CD4-positive, alpha-beta memory T cell (primary cell): ENCODE measurements at places on chromosomes 2 and 18. TPM values are rescaled to one million over a fixed set of nuclear protein-coding genes. Genes with fewer than 3 reads are reported as not detected.

GRCh38 chr2:135743860-135744259, 2.2 kb downstream of the UBXN4 start:
- DNase-seq = no peak

DNA sequence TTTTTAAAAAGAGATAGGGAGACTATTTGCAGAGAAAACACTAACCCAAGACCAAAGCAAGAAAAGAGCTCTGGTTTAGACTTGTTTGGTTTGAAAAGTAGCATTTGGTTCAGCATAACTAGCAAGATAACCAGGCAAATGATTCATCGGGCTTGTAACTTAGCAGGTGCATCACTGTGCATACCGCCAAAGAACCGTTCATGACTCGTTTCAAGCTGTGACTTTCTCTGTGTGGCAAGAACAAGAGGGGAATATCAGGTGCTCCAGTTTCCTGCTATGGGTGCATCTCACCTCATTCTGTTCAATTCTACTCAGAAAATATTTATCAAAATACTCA, 244.9 kb downstream of the ETAA1 start:
- DNase-seq = no peak

Gene SNORC
- total RNA-seq = 1.4 TPM

GRCh38 chr18:26002375-26002910, 88.0 kb downstream of the SS18 start:
- no peak for DNase-seq

DNA sequence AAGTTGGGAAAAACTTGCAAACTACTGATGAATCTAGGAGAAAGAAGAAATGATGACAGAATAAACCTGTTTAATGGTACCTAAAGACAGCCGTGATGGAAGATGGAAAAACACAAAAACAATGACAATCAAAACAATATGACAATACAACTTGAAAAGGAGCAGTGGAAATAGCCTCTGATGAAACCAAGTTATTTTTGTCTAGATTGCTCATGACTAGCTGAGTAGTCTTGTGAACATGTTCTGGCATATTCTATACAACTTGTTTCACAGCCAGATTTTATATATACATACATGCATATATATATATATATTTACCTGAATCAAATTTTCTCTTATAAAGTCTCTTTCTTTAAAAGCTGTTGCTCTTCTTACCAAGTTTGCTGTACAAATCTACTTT, 439.1 kb downstream of the TGIF1 start:
- no peak for DNase-seq

DNA sequence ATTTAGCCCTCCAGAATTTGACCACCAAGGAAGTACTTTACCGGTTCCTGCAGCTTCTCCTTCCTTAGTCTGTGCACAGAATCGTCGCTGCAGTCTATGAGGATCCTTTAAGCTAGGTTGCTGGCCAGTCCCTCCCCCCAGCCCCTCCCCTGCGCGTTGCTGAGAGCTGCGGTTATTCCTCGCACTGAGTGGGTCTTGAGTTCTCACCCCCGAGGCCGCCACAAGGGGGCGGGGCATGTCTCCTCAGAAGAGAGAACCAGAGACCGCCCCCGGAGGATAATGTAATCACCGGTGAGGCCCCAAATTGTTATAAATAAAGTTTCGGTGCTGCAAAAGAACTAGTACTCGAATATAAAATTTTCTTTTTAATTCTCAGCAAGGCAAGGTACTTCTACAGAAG, 1184.9 kb upstream of the CDH2 start:
- DNase-seq = no peak

Gene FOXD4L1
- 0.52 TPM for total RNA-seq

Gene STARD6
- total RNA-seq = not detected

- no peak for DNase-seq
Observed at GRCh38 chr18:58284699-58285448, 240.8 kb downstream of the NEDD4L start.

DNA sequence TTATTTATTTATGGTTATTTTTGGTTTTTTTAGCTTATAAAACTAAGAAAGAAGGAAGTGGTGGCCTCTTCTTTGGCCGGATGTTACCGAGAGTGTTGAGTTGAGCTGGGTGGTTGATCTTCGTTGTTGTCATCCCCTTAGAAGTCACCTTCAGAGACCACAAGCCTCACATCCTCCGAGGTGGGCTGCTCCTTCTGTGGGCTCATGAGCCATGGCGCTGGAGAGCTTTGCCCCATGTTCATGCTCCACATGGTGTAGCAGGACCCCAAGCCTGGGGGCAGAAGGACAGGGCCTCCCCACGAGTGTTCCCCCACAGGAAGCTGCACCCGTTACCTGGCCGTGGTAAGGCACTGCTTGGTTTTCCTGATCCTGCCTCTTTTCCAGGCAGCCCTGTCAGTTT, 23.4 kb downstream of the SNTG2 start:
- DNase-seq = peak; percentile 31

DNA sequence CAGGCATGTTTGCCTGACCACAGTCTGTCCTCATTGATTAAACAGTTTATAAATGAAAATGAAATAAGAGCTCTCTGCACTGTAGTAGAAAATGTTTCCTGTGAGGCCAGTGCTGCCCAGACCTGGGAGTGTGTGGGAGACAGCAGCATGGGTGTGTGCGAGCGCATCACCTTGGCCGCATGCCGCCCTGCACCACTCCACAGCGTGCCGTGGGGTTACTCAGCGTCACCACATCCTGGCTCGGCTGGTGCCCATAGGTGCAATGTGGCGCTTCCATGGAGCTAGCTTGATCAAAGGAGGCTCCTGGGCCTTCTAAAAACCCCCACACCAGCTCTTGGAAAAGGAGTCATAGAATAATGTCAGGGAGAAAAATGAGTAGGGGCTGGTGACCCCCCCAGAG, 76.0 kb upstream of the EPC2 start:
- peak; percentile 38 for DNase-seq

GRCh38 chr2:133848111-133848649, 279.9 kb upstream of the NCKAP5 start:
- no peak for DNase-seq

Gene AQP12A
- total RNA-seq = not detected

- no peak for DNase-seq
Observed at GRCh38 chr2:235384624-235385023, 109.2 kb upstream of the AGAP1 start.

DNA sequence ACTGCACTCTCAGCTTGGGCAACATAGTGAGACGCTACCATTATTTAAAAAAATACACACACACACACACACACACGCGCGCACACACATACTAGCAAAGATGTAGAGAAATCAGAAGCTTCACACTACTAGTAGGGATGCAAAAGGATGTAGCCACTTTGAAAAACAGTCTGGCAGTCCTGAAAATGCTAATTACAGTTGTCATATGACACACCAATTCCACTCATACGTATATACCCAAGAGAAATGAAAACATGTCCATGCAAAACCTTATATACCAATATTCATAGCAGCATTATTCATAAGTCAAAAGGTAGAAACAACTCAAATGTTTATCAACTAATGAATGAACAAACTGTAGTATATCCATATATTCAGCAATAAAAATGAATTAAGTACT, 90.3 kb downstream of the SLC25A12 start:
- DNase-seq = no peak

DNA sequence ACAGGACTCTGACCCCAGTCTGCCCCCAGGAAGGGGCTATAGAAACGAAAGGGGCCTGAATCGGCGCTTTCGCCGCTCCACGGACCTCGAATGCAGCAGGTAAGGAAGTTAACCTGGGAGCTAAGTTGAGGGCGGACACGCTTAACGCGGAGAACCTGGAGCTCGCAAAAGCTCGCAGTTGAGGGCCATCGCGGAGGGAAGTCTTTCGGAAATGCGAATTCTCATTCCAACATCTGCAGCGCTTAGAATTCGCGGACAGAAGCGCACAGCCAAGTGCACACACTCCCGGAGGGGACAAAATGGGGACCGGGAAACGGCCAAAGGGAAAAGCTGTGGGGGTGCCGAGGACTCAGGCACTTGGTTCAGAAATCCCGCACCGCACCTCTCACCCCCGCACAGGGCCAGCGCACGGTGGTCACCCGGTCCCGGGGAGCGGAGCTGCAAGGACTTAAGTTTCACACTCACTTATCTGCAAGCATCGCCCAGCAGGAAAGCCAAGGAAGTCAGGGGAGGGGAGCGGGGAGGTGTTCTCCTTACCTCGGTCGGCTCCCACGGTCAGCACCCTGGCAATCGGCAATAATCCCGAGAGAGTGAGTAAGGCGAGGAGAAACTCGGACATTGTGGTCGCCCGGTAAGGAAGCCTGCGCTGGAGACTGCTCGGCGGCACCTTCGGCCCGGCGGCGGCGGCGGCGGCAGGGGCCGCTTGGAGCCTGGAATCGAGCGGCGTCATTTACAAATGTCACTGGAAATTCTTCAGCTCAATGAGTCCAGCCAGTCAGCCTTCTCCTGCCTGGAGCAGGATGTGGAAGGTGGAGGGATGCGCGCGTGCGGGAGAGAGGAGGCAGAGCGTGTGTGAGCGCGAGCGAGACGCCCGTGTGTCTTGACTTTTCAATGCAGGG, 456 bp downstream of the LRP1B start:
- DNase-seq = no peak

Gene RNF149
- total RNA-seq = 154 TPM

Gene UPP2
- not detected for total RNA-seq

Gene FHL2
- 0.33 TPM for total RNA-seq

- no peak for DNase-seq
Observed at GRCh38 chr2:66466433-66466832, 31.5 kb downstream of the MEIS1 start.

GRCh38 chr2:134932864-134933526, 14.4 kb downstream of the CCNT2 start:
- DNase-seq = no peak

Gene ITGA4
- total RNA-seq = 278 TPM

GRCh38 chr18:45617284-45617683, 2.0 kb downstream of the SLC14A2 start:
- no peak for DNase-seq

DNA sequence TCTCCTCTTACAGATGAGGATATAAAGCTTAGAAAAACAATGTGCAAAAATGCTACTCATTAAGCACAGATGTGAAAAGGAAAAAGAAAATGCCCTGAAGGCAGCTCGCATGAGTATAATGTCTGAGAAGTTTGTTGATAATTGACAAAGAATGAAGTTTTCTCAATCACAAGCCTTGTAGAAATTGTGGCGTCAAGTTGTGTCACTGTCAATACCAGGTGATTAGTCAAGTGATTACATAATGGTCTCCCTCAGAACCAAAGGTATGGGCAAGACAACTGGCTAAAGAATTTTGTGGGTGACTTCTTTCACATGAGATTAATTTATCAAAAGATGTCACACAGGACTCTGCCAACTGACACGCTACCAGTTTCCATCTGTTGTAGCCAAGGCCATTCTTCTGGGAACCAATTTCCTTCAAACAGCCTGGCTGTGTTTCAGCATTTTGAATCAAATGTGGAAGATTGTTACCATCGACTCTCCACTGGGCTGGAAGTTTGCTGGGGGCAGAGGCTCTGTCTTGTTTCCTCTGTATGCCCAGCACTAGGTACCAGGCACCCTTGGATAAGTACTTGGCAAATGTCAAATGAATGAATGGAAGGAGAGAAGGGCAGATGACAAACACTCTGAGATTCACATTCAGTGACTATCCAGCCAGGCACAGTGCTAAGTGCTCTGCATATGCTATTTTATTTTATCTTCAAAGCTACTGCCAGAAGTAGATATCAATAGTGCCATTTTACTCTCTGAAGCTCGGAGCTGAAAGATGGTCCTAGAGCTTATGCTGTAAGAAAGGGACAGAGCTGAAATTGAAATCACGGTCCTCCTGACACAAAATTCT, 5.9 kb upstream of the FN1 start:
- DNase-seq = no peak

GRCh38 chr2:146986161-146986560, 858.7 kb upstream of the ACVR2A start:
- no peak for DNase-seq

Gene RFTN2
- total RNA-seq = not detected

Gene RSAD2
- 4.9 TPM for total RNA-seq

- no peak for DNase-seq
Observed at GRCh38 chr18:21450913-21451312, 149.6 kb downstream of the ESCO1 start.

Gene B3GNT7
- not detected for total RNA-seq

DNA sequence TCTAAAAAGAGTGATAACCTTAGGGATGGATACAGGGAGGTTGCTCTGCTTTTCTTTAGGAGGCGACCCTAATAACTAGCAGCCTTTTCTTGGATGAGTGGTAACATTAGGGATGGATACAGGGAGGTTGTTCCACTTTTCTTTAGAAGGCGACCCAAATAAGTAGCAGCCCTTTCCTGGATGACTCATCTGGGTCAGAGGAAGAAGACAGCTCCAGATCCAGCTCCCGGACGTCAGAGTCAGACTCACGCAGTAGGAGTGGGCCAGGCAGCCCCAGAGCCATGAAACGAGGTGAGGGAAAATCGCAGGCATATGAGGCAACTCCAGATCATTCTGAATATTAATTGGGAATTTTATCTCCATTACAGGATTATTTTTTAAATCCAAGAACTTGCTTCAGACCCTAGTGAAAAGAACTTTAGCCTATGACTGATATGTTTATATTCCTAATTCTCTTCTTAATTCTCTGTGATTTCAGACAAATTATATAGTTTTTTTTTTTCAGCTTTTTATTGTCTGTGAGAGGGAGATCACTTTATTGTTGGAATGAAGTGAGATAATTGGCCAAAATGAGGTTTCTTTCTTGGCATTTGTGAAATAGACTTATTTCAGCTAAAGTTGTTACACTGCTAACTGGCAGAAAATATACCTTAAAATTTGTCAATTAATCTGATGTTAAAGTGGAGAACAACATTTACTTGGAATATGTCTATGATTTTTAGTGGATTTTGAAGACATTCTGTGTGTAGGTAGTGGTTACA, 31.2 kb upstream of the C1GALT1C1L start:
- DNase-seq = no peak

Gene MARCHF4
- not detected for total RNA-seq

DNA sequence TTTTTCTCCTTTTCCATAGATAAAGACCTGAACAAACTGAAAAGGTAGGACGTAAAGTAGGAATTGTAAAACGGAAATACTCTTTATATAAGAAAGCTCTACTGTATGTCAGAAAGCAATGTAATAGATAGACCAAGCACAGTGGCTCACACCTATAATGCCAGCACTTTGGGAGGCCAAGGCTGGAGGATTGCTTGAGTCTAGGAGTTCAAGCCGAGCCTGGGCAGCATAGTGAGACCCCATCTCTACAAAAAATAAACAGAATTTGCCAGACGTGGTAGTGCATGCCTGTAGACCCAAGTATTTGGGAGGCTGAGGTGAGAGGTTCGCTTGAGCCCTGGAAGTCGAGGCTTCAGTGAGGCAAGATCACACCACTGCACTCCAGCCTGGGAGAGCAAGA, 7.6 kb downstream of the ZNF397 start:
- DNase-seq = no peak
